ENCODE measurements at places on chromosomes 13 and 19.

DNA sequence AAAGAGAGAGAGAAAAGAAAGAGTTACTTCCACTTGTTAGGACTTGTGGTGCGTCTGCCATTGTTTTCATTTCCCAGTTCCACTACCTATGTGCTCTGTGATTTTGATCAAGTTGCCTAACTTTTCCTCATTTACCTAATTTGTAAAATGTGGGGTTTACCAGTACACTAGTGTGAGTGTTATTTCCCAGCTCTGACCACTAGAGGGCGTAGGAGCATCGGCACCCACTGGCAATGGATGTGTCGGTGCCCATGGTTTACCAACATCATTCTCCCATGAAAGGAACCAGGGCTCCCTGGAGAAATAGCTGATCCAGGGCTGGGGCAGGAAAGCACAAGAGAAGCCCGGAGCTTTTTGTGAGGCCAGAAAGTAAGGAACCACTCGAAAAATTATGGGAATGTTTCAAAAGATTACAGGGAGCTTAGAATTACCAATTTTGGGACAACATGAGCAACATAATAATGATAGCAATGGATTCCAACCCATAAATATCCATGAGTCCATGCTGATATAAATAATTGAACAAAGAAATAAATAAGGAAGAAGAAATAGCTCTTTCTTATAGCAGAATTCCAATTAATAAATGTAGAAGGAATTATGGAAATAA is 15.1 kb upstream of the CEACAM4 start:
- peak; percentile 40 for DNase-seq

- no peak for DNase-seq
Measured at GRCh38 chr19:18477042-18477779, 39.3 kb upstream of the ISYNA1 start.

DNA sequence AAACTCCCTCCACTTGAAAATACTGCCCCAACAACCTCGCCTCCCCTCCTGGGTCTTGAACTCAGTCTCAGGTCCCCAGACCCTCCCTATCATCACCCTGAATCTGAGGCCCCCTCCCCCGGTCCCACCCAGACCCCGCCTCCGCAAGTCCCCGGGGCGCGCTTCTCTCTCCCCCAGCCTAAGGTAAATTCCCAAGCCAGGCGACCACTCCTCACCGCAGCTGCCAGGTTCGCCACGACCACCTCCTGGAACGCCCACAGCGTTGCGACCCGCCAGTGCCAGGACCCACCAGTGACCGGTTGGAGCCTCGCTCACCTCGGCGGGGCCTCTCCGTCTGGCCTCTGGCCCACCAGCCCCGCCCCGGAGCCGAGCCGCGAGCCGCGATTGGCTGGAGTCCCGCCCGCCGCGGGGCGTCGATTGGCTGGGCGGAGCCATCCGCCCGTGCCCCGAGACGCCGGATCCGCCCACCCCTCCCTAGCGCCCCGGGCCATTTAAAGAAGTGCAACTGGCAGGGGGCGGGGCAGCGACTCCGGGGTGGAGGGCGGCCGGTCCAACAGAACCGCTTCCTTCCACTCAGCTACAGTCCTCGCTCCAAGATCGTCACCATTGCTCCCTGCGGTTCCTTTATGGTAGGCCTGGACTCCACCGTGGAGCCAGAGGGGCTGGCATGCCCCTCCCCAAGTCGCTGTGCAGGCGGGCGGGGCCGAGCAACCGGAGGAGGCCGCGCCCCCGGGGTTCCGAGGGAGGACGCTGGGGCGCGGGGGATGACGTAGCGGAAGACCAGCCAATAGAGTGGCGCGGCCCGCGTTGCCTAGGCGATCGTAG is at the start of gene SERTAD3:
SERTAD3 (minus strand) TSS at position 336 of the 825 bp plus-strand sequence. CDS start 2,255 bp downstream, outside the sequence.
- peak; percentile 94 for DNase-seq

- DNase-seq = no peak
Measured at GRCh38 chr19:35738021-35738886, 4.0 kb downstream of the IGFLR1 start.

- DNase-seq = no peak
Measured at GRCh38 chr19:29574510-29574909, 31.6 kb upstream of the POP4 start.

GRCh38 chr13:40185414-40185813 is 481.0 kb downstream of the FOXO1 start:
- no peak for DNase-seq

DNA sequence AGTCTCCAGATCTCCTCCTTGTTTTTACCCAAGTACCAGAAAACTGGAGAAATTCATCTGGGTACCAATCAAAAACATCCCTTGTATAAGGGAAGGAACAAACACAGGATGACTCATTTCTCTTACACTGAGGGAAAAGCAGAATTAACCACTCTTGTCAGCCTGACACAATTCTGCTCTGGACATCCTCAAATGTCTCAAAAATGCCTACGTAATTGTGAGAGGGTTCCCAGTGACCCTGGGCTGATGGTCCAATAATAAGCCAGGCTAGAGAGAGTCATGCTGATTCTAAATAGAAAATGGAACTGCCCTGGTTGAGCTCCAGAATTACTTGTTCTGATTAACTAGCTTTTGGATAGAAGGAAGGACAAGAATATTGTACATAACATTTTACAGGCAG is 14.5 kb downstream of the ZNF708 start:
- no peak for DNase-seq

GRCh38 chr19:30135797-30136196 is 193.8 kb downstream of the URI1 start:
- DNase-seq = no peak

- DNase-seq = no peak
Measured at GRCh38 chr19:47309608-47310007, at the start of gene C5AR1. C5AR1 (plus strand) TSS chr19:47309861; CDS start chr19:47309896, 35 bp downstream.

DNA sequence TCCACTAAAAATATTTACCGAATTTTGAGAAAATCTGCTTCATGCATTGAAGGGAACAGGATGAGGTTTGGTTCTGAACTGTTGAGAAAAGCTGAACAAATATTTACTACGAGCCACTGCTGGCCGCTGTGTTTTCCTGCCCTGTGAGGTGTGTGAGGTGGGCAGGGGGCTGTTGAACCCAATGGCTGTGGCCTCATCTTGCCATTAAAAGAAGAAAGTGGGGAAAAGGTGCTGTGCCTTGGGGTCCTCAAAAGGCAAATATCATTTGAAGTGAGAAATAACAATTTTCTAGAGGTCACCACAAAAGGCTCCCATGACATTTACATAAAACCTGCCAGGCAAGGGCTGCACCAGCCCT is 44.7 kb downstream of the KLF2 start:
- DNase-seq = no peak

DNA sequence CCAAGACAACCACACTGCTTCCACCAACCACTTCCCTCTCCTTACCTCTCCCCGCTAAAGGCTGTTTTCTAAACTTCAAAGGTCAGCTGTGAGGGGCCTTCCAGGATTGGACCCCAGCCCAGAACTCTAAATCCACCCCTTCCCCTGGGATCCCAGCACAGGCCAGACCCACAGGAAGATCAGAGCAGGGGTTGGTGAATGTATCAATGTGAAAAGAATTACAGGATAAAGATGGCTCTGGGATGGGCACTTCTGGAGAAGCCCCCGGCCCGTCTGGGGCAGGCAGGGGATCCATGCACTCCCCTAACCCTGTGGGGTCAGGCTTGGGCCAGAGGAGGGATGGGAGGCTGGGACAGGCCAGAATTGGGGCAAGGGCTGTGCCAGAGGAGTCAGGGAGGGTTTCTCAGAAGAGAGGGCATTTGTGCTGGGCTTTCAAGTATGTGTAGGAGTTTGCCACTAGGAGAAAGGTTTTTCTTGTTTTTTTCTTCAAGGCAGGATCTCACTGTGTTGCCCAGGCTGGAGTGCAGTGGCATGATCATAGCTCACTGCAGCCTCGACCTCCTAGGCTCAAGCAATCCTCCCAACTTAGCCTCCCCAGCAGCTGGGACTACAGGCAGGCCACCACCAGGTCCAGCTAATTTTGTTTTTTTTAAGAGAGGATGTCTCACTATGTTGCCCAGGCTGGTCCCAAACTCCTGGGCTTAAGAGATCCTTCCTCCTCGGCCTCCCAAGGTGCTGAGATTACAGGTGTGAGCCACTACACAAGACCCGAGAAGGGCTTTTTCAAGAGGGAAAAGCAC is 1.0 kb upstream of the MEF2B start:
- DNase-seq = no peak

- peak; percentile 22 for DNase-seq
Measured at GRCh38 chr19:47445937-47446402, 25.7 kb downstream of the SLC8A2 start.

- no peak for DNase-seq
Measured at GRCh38 chr19:13808856-13809255, 13.6 kb downstream of the ZSWIM4 start.

DNA sequence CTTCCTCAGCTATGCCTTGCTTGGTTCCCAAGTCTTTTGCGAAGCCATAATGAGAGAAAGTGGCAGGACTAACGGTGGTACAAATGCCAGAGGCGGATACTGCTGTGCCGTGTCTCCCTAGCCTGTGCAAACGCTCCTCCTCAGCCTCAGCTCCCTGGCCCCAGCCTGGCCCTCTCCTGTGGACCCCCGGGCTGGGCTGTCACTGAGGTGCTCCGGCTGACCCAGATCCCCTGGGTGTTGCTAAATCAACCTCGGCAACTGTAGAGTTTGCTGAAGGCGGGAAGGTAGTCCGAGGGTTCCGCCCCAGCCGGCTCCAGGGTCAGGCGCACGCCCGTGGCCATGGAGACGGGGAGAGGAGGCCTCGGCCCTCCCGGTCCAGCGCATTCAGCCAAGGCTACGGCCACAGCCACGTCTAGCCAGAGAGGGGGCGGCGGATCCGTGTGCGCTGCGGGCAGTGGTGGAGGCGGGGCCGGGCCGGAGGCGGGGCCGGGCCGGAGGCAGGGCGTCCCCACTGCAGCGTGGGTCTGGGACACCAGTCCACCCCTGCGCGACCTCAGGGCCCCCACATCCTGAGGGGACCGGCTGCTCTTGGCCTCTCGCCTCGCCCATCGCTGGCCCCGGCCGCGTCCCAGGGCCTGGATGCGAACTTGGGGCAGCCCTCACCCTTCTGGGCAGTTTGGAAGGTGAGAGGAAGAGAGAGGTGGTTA is 16.4 kb upstream of the ZNF492 start:
- no peak for DNase-seq

DNA sequence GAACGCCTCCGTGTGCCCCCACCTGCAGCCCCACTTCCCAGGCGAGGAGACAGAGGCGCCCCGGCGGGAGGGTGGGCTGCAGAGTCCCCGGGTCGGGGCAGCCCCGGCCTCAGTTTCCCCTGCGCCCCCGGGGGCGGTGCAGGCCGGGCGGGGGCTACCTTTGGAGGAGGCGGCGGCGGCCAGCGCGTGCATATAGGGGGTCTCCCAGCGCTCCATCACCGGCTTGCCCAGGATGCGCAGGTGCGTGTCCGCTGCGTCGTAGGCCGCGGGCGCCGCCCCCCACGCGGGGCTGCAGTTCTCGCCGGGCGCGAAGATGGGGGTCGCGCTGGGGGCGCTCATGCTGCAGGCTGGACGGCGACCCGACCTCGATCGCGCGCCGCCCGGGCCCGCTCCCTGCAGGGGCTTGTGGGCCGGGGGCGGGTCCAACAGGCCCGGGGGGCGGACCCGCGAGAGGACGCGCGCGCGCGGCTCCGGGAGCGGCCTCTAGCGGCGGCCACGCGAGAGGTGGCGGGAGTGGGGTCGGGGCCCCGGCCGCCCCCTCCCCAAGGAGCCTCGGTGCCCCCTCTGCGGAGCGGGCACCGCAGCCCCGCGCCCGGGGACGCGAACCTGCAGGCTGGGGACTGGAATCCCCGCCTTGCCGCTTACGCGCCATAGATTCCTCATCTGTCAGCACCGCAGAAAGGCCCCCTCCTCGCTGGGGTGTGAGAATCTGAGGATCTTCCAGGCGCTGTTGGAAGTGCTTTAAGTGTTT is at the start of gene GAMT:
GAMT (minus strand) TSS at position 405 of the 751 bp plus-strand sequence; CDS start at position 339, 66 bp downstream.
- DNase-seq = peak; percentile 25

DNA sequence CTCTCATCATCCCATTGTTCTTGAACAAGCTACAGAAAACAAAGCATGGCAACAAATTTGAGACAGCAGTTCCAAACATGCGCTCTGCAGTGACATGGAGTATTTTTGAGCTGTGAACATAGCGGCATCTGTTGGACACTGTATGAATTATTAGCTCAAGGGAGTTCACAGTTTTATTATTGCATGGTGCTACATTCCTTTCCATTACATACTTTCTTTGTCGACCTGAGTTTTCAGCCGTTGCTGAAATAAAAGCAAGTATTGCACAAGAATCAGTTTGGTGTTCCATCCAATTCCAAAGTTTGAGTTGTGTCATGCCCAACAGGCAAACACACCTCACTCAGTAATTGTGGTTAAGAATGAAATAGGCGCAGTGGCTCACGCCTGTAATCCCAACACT is 30.1 kb upstream of the METTL21C start:
- no peak for DNase-seq

- DNase-seq = no peak
Measured at GRCh38 chr13:19864746-19865309, 1.4 kb upstream of the ZMYM5 start.

- no peak for DNase-seq
Measured at GRCh38 chr13:44785401-44785800, 203.9 kb downstream of the NUFIP1 start.

Data from stimulated activated CD4-positive, alpha-beta T cell treated with anti-CD3 and anti-CD28 coated beads, Interleukin-12 subunit alpha, Interleukin-12 subunit beta, amount 100 ng/mL, for 24 hours (primary cell).